ENCODE measurements at places on chromosomes 2 and 18.

DNA sequence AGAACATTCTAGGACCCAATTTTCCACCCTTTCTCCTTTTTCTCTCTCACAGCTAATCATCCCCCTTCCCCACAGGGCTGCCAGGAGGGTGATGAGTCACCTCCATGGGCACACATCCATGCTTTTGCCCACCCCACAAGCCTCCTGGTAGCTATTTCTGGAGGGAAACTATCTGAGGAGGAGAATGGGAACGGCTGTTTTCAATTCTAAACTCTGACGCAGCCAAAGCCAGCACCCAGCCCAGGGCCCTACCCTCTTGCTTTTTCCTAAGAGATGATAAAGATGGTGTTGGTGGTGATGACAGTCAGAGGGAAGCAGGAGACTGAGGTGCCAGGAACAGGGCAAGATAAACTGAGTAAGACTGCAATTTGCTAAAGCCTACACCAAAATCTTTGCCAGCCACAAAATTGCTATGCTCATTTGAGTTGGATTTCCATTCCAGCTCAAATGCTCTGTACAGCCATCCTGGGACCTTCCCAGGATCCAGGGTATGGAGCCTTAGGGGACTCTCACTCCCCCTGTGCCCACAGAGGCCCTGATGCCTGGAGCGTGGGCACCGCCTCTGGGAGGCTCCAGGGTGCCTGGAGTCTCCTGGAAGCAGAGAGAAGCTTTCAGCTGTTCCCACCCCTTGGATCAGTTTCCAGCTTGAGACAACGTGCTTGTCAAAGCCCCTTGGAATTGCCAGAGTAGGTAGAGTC, 62.0 kb upstream of the FZD7 start:
- DNase-seq: no peak

GRCh38 chr18:79948719-79949411, 2.6 kb downstream of the SLC66A2 start:
- DNase-seq: no peak

- no peak for DNase-seq
These were observed 1.8 kb upstream of the HOXD8 start for GRCh38 chr2:176127774-176128072.

GRCh38 chr2:172361360-172361759, 66.0 kb upstream of the ITGA6 start:
- no peak for DNase-seq

- DNase-seq: peak; percentile 91
These were observed 67.1 kb downstream of the MGAT5 start for GRCh38 chr2:134320930-134321329.

GRCh38 chr2:171046048-171046560, 114.6 kb downstream of the TLK1 start:
- no peak for DNase-seq

GRCh38 chr2:180405520-180405919, 398.4 kb upstream of the CWC22 start:
- no peak for DNase-seq
